CD4-positive, alpha-beta memory T cell (primary cell): ENCODE measurements at places on chromosomes 6 and 20.

DNA sequence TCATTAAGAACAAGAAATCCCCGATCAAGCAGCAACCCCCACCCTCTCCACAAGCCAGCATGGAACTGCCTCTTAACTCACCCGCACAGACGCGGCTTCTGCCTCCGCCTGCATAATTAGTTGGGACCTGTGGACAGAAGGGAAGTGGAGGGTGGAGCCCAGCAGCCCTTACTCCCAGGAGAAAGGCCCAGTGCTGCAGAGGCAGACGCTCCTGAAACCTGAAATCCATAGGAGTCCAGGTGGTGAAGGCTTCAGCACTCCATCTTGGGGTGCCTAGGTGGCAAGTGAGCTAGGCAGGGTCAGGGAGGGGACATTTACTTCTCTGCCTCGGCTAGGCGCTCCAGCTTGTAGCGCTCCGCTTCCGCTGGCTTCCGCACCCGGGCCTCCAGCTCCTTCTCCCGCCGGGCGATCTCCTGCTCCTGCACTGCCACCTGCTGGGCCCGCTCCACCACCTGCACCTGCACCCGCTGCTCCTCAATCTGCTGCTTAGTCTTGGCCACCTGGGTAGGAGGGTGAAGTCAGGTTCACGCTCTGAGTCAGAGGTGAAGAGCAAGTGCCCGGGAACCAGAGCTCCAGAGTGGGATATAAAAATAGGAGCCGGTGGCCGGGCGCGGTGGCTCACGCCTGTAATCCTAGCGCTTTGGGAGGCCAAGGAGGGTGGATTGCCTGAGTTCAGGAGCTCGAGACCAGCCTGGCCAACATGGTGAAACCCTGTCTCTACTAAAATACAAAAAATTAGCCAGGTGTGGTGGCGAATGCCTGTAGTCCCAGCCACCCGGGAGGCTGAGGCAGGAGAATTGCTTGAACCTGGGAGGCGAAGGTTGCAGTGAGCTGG lies 10.7 kb downstream of the TUBB start:
- peak; percentile 83 for DNase-seq

- DNase-seq, result no peak
Observed at GRCh38 chr20:54622333-54623295, 147.2 kb downstream of the DOK5 start.

- DNase-seq, result no peak
Observed at GRCh38 chr6:81997090-81997926, 244.8 kb upstream of the TENT5A start.

DNA sequence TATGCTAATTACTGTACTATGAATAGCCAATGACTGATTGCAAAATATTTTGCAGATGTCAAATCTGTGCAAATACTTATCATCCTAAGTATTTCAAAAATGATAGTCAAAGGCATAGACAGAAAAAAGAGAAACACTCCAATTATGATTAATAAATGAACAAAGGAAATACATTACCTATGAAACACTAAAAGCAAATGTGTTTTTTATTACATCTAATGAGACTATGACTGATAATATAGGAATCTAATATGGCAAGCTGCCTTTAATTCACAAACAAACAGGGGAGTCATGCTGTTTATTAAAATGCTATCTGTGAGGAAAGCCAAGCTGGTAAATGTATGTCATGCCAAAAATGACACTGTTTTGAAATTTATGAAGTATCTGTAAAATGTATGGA lies 713.2 kb upstream of the NRSN1 start:
- DNase-seq, result no peak

DNA sequence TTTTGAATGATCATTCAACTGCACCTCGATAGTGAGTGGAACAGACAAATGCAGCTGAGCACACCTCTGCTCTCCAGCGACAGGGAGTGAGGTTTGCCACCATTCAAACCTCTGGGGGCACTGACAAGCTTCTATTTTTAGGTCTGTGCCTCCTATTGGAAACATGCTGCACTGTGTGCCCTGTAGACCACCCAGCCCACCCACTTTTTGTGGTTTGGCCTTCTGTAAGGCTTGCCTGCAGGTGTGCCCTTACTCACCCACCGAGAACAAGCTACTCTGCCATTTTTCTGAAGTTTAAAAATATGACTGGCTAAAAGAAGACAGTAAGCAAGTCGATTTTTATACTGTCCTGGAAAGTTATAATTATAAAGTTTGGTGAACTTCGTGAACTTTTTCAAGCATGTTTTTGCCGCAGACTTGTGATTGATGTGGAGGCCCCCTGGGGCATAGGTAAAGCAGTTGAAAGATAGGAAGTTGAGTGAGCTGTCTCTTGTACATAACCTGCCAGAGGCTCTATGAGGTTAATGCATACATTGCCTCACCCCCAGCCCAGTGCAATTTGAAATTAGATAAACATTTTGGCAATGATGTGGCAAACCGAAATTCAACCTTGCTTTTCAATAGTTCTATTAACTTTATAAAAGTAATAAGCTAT lies 53.8 kb downstream of the ADGRG6 start:
- no peak for DNase-seq

- DNase-seq, result no peak
Observed at GRCh38 chr6:166583230-166583965, 3.1 kb downstream of the RAMACL start.

DNA sequence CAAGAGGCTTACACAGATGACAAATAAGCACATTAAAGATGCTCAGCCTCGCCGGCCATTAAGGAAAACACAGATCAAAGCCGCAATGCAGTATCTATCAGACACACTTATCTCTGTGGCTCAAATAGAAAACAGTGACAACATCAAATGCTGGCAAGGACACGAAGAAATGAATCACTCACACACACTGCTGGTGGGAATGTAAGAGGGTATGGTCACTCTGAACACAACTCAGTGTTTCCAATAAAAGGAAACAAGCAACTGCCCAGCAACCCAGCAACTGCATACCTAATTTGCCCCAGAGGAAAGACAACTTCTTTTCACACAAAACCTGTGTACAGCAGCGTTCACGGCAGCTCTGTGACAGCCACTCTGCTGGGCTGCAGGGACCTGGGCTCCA lies 155.8 kb downstream of the WDR27 start:
- DNase-seq, result no peak

DNA sequence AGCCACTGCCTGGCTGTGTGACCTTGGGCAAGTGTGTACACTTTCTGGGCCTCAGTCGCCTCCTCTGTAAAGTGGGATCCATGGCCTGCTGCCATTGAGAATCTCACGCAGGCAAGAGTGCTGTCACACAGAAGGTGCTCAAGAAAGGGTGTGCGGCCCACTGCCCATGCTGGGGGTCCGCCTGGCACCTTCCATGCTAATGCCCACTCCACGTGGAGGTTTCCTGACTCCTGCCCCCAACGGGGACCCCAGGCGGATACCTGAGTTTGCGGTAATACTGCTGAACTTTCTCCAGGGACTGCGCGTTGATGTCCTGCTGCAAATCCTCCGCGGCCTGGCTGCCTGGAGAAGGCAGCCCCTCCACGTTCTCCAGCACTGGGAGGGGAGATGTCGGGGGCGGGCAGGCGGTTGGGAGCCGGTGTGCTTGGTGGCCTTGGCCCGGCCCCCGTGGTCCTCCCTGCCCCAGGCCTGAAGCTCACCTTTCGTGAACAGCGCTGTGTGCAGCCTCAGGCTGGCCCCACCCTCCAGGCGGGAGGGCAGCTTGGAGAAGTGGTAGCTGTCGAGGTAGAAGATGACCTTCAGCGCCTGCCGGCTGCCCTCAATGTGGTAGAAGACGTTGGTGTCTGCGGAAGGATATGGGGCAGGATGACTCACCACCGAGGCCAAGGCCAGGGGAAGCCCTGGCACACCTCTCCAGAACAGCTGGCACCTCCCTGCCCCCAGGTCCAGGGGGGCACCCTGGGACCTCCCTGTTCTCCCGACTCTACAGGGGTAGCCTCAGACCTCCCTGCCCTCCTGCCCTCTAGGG lies 195.6 kb downstream of the PREX1 start:
- no peak for DNase-seq

GRCh38 chr20:61629602-61630390 lies 377.7 kb downstream of the CDH4 start:
- no peak for DNase-seq

DNA sequence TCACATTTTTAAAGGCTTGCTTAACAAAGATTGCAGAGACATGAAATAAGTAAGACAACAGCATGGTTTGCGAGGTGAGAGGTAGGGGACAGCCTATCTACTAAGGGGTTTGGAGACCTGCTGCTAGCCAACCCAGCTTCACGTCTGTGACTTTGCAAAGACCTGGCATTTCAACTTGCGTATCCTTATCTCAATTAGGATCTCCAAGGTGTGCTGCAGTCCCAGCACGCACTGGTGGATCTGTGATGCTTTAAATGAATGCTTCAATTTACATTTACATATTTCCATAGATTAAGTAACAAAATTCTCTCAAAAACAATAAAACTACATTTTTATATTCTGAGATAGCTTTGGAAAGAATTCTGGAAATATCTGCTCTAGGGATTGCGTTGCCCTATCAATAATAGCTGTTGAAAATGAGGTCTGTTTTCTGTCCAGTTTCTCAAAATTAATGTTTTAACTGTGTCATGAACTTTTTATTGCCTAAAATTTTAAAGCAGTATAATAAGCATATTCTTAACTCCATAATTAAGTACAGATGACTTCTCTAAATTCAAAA lies 124.4 kb upstream of the EDN1 start:
- DNase-seq, result no peak

GRCh38 chr6:152874846-152875568 lies 107.8 kb downstream of the FBXO5 start:
- DNase-seq, result no peak

GRCh38 chr20:53606364-53606985 lies 12.8 kb upstream of the ZNF217 start:
- no peak for DNase-seq

GRCh38 chr6:37903351-37904340 lies 84.1 kb downstream of the ZFAND3 start:
- no peak for DNase-seq

GRCh38 chr6:49299279-49299678 lies 163.8 kb downstream of the MMUT start:
- DNase-seq, result no peak

GRCh38 chr20:43716757-43717615 lies 9.8 kb downstream of the GTSF1L start:
- no peak for DNase-seq

- no peak for DNase-seq
Observed at GRCh38 chr6:73389854-73390253, 4.8 kb upstream of the DDX43 start.

DNA sequence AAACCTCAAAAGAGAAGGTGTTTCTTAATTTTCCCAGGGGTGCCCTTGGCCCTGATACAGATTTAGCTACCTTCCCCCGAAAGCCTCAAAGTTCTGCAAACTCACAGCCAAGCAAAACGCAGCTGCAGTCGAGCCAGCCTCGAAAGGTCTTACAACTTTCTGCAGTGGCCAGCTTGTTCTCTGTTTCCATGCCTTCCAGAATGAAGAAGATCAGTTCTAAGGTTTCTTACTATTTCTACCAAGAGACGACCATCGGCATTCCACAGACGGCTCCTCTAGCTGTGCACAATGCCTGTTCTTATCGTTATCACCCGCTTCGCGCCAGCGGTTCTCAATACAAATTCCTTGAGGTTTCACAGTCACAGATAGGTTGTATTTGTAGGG lies 28.5 kb upstream of the CCR6 start:
- no peak for DNase-seq

DNA sequence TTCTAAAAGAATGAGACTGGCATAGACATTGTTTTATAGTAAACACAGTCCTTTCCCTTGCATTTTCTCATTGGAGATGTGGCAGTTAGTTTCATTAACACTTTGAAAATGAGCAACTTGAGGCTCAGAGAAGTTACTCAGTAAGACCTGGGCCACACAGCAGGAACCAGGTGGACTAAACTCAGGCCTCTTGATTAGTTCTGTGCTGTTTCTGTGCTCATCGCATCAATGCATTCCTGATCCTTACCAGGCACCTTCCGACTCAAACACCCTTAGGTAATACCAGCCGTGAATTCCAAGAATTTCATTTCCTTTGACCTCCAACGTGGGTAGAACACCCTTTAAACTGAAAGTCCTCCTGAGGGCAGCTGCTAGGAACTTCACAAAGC lies 362.8 kb downstream of the ESR1 start:
- DNase-seq, result no peak

GRCh38 chr6:2945153-2945452 lies 26.3 kb downstream of the SERPINB6 start:
- no peak for DNase-seq

- no peak for DNase-seq
Observed at GRCh38 chr6:24445704-24446103, 43.0 kb downstream of the MRS2 start.

DNA sequence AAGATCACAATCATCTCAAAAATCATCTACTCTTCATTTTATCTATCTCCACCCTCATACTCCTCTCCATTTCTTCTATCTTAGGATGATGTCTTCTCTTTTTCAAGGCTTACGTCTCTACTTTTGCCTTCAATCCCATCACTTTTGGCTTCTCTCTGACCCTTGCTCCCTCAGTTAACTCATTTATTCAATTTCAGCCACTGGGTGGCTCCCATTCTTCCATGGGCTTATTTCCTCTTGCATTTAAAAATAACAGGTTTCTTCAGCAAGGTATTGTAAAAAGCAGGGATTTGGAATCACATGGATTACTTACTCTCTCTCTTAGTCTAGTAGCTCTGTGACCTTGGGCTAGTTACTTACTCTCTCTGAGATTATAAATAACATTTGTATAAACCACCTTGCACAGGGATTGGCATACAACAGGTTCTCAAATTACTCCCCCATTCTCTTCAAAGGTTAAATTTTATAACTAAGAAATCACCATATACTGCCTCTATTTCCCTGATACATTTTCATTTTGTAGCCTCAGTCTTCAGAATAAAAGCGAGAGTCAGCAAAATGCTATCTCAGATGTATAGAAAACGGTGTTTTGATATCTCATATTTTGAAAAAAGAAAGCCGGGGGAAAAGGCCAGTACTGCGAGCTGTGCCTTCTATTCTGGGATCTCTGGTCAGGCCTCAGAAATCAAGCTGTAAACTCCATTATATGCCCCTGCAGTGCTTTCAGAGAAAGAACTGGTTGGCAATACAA lies 5.5 kb downstream of the ZSCAN12 start:
- no peak for DNase-seq

DNA sequence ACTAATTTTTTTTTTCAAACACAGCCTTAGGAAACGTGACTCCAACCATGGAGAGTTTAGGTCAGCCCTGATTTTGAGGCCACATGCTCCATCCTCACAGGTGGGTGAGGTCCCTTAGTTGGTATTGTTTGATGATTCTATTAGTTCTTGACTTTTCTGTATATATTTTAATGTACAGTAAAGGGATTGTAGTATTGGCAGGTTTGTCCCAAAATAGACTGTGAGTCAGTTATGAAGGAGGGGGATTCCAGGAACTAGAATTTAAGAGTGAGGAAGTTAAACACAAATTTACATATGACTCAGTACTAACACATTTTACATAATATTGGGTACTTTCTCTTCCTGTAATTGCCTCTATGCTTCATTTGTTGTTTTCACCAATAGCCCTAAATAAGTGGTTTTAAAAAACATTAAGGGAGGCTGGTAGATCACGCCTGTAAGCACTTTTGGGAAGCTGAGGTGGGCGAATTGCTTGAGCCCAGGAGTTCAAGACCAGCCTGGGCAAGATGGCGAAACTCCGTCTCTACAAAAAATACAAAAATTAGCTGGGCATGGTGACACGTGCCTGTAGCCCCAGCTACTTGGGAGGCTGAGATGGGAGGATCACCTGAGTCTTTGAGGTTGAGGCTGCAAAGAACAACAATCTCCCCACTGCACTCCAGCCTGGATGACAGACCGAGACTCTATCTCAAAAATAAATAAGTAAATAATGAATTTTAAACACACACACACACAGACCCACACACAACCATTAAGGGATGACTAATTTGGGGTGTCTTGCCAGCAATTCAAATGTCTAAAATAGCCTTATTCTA lies 81.8 kb downstream of the SGK1 start:
- DNase-seq, result no peak
